ENCODE measurements at places on chromosomes 5 and 9.

- H3K27ac ChIP-seq = no peak overlapping the region
- H3K36me3 ChIP-seq = no peaks in the 10 kb centered on the region
- DNase-seq = no peak
- no peaks in the 10 kb centered on the region for H3K4me1 ChIP-seq
- H3K4me3 ChIP-seq = no peak overlapping the region
These were observed 292.9 kb downstream of the NSG2 start for GRCh38 chr5:174338185-174339010.

DNA sequence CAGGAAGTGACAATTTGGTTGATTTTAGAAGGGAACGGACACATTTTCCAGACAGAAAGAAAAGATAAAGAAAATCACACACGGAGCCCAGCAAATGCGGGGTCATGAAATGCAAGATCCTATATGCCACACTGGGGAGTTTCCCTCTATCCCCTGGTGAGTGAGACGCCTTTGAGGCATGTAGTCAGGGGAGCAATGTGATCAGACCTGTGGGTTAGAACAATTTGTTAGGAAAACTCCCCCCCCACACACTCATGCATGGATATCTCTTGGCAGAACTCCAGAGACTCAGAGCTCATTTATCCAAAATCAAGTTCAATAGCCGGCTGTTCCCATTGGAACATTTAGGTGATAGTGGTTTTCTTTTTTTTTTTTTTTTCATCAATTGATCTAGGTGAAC lies 71.7 kb upstream of the TRIO start:
- no peaks in the 10 kb centered on the region for H3K36me3 ChIP-seq
- H3K27ac ChIP-seq = no peak overlapping the region
- no peaks in the 10 kb centered on the region for H3K27me3 ChIP-seq
- H3K4me1 ChIP-seq = no peaks in the 10 kb centered on the region
- no peak overlapping the region for H3K4me3 ChIP-seq
- DNase-seq = no peak

- H3K27ac ChIP-seq = no peak overlapping the region
- H3K4me1 ChIP-seq = peaks cover 29% of the 10 kb centered on the region
- peaks cover 9% of the 10 kb centered on the region for H3K36me3 ChIP-seq
- no peak for DNase-seq
- H3K4me3 ChIP-seq = no peak overlapping the region
These were observed 2.1 kb upstream of the TRMO start for GRCh38 chr9:97924386-97924785.

DNA sequence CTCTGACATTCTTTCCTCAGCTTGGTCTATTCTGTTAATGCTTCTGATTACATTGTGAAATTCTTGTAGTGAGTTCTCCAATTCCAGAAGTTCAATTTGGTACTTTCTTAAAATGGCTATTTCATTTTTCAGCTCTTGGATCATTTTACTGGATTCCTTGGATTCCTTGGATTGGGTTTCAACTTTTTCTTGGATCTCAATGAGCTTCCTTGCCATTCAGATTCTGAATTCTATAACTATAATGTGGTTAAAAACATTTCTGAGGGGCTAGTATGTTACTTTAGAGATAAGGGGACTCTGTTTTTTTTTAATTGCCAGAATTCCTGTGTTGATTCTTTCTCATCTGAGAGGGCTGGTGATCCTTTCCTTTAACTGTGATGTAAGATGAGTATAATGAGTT lies 136.4 kb downstream of the MCTP1 start:
- H3K4me3 ChIP-seq = no peak overlapping the region
- no peak for DNase-seq
- no peak overlapping the region for H3K27ac ChIP-seq
- no peaks in the 10 kb centered on the region for H3K36me3 ChIP-seq

- no peak for DNase-seq
- H3K27me3 ChIP-seq = peaks cover 5% of the 10 kb centered on the region
- H3K36me3 ChIP-seq = no peaks in the 10 kb centered on the region
- H3K4me3 ChIP-seq = peak overlapping the region; percentile 64
These were observed 59.0 kb upstream of the ZBTB43 start for GRCh38 chr9:126745574-126746411.

DNA sequence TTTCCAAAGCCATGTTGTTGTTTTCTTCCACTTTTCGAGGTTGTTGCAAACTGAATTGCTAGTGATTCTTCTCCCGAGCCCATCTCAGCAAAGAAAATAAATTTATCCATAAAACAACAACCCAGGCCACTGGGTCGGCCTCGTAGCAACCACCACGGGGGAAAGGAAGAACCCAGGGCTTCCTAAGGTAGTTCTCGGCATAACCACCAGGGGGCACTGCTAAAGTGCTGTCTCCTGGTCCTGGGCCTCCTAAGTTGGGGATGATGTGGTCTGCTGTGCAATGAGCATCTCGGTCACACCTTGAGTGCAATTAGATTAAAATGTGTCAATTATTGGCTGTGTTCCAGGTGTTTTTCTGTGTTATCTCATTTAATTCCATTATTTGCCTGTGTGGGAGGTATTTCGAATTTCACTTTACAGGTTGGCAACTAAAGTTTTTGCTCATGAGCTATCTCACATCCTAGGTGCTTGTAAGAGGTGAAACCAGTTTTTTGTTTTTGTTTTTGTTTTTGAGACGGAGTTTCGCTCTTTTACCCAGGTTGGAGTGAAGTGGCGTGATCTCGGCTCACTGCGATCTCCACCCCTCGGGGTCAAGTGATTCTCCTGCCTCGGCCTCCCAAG lies 102.8 kb upstream of the DAP start:
- H3K27me3 ChIP-seq = peaks cover 6% of the 10 kb centered on the region
- DNase-seq = peak; percentile 12
- no peaks in the 10 kb centered on the region for H3K36me3 ChIP-seq
- H3K4me1 ChIP-seq = peaks cover 2% of the 10 kb centered on the region
- H3K27ac ChIP-seq = no peak overlapping the region
- H3K4me3 ChIP-seq = no peak overlapping the region

- H3K36me3 ChIP-seq = peaks cover 81% of the 10 kb centered on the region
- H3K27ac ChIP-seq = peak overlapping the region; percentile 65
- H3K27me3 ChIP-seq = no peaks in the 10 kb centered on the region
- H3K4me1 ChIP-seq = peaks cover 34% of the 10 kb centered on the region
These were observed 57.2 kb upstream of the FBXW11 start for GRCh38 chr5:172063463-172064235.
